Jurkat, Clone E6-1 (cell line): ENCODE measurements at places on chromosomes 11 and 22.

DNA sequence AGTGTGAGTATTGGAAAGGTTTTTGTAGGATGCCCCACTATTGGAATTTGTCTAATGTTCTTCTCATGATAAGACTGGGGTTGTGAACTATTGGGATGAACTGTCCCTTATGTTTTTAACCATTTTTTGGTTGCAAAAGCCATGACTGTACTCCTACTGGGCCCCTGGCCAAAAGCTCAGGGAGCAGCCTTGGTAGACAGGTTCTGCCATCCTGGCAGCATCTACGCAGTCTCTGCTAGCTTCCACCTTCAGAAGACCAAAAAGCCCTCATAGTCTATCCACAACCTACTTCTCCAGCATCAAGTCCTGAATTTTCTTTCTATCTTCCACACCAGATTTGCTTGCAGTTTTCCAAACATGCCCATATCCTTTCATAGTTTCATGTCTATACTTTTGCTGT is 211.8 kb downstream of the TENM4 start:
- no peak for DNase-seq

DNA sequence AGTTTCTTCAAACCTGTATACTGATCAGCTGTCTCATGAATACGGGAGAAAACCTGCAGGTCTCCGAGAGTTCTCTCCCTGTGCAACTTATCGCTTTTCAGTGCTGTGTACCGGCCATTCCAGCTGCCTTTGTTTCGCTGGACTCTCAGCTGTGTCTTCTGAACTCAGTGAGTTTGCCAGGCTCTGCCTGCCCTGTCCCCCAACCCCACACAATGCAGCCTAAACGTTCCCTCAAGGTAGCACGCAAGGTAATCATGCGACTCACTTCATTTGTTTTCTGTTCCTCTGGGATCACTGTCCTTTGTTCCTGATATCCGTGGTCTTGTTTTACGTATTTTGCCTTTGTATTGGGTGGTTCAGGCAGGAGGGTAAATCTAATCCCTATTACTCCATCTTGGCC is 13.5 kb downstream of the RBM7 start:
- DNase-seq: no peak

DNA sequence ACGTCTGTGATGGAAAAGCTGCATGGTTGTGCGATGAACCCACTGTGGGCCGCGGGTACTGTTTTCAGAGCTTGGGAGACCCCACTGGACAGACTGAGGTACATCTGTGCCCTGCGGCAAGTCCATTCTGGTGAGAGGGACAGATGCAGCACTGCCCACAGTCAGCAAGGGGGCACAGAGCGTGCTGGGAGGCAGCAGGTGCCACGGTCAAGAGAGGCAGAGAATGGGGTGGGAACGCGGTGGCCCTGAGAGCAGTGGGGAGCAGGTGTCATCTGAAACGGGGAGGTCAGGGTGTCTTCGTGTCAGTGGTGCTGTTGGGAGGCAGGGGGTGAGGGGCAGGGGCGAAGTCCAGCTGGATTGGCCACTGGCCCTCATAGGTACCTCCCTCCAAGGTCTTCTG is 32.0 kb downstream of the TBC1D22A start:
- no peak for DNase-seq

DNA sequence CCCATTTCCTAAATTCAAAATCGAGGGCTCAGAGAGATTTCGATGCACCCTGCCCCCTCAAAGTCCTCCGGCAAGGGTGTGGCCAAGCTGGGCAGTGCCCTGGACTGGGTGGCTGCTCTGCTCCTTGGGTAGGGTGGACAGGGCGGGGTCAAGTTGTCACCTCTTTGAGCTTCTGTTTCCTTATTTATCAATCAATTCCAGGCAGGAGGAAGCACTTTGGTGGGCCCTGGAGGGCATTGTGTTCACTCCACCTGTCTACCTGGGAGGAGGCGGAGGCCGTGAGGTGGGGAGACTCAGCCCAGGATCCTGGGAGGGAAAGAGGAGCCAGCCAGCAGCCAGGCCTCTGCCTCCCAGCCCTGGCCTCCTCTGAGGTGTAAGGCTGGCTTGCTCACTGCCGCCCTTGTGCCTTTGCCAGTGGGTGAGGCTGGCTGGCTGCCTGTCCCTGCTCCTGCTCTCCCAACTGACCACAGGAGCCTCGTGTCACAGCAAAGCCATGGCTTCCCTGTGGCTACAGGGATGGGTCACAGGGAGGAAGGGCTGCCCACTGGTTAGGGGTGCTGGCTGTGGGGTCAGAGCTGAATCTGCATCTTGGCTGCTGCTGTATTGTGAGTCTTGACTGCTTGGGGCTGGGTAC is 25.5 kb upstream of the SHISAL1 start:
- no peak for DNase-seq

DNA sequence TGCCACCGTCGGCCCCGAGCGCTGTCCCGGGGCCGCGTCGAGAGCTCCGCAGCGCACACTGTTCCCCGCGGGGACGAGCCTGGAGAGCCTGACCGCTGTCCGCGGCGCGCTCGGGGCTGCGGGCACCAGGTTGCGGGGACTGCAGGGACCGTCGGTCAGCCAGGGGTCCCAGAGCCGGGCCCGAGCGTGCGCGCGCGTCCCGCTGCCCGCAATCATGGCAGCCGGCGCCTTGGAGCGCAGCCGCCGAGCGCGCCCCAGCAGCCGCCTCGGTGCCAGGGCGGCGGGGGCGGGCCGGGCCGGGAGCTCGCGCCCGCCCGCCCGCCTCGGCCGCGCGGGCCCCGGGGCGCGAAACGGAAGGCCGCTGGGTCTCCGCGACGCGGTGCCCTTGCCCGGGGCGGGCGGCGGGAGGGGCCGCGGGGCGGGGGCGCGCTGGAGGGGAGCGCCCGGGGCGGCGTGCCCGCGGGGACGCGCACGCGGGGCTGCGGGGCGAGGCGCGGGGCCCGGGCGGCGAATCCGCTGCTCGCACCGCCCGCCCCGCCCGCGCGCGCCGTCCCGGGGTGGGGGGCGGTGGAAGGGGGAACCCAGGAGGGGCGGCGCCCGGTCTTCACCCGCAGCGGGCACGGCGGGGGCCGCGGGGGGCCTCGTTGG is 79.4 kb upstream of the PPARA start:
- DNase-seq: peak; percentile 46

- DNase-seq: no peak
Measured at GRCh38 chr11:133955945-133956421, 785 bp downstream of the IGSF9B start.

DNA sequence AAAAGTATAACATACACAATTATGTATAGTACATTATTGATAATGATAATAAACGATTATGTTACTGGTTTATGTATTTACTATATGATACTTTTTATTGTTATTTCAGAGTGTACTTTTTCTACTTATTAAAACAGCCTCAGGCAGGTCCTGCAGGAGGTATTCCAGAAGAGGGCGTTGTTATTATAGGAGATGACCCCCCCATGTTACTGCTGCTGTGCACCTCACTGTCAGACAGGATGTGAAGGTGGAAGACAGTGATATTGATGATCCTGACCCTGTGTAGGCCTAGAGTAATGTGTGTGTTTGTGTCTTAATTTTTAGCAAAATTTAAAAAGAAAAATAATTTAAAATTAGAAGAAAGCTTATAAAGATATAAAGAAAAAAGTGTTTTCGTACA is 57.6 kb downstream of the REXO2 start:
- DNase-seq: peak; percentile 15
